ENCODE measurements at places on chromosomes 12 and 14. TPM values are rescaled to one million over a fixed set of nuclear protein-coding genes. Genes with fewer than 3 reads are reported as not detected.

Gene LRTM2
- polyA plus RNA-seq = 0.36 TPM

Gene TROAP
- 22.9 TPM for polyA plus RNA-seq

Gene EAPP
- 50.9 TPM for polyA plus RNA-seq

Gene FAM222A
- 6.7 TPM for polyA plus RNA-seq

Gene TOMM20L
- polyA plus RNA-seq = 1.7 TPM

Gene DDN
- 1.2 TPM for polyA plus RNA-seq

Gene KRT77
- polyA plus RNA-seq = not detected

Gene EIF2S3B
- polyA plus RNA-seq = 9.5 TPM

Gene LGR5
- polyA plus RNA-seq = 19.4 TPM

Gene ITGB7
- 1.3 TPM for polyA plus RNA-seq

Gene SLC25A47
- polyA plus RNA-seq = not detected

Gene KMT2D
- polyA plus RNA-seq = 40.5 TPM

Gene NGB
- 0.07 TPM for polyA plus RNA-seq

Gene ZNF10
- polyA plus RNA-seq = 23.0 TPM

Gene SRSF5
- 490 TPM for polyA plus RNA-seq

Gene CAPZA3
- polyA plus RNA-seq = not detected

Gene SUPT16H
- polyA plus RNA-seq = 140 TPM

Gene GNG2
- 68.9 TPM for polyA plus RNA-seq

Gene PLEK2
- polyA plus RNA-seq = 2.7 TPM

Gene CEBPE
- 0.16 TPM for polyA plus RNA-seq

Gene GIT2
- polyA plus RNA-seq = 39.1 TPM

Gene OLR1
- polyA plus RNA-seq = 0.64 TPM

Gene IFI27L1
- 24.2 TPM for polyA plus RNA-seq

Gene SCN8A
- polyA plus RNA-seq = 2.6 TPM

Gene CLEC1B
- 0.80 TPM for polyA plus RNA-seq

Gene KRT78
- not detected for polyA plus RNA-seq

Gene PSMB11
- not detected for polyA plus RNA-seq

Gene IRAK3
- 3.3 TPM for polyA plus RNA-seq

Gene PPFIA2
- polyA plus RNA-seq = 6.5 TPM

Gene LRRC43
- polyA plus RNA-seq = 3.4 TPM

Gene HRK
- polyA plus RNA-seq = 0.59 TPM

Gene MYH6
- polyA plus RNA-seq = 0.17 TPM

Data from left renal pelvis (tissue), 4 donors.